EL (cell line): ENCODE measurements at places on chromosomes 16 and 17.
A peak's percentile ranks its signal among the peaks of the same experiment; 100 is the strongest.

DNA sequence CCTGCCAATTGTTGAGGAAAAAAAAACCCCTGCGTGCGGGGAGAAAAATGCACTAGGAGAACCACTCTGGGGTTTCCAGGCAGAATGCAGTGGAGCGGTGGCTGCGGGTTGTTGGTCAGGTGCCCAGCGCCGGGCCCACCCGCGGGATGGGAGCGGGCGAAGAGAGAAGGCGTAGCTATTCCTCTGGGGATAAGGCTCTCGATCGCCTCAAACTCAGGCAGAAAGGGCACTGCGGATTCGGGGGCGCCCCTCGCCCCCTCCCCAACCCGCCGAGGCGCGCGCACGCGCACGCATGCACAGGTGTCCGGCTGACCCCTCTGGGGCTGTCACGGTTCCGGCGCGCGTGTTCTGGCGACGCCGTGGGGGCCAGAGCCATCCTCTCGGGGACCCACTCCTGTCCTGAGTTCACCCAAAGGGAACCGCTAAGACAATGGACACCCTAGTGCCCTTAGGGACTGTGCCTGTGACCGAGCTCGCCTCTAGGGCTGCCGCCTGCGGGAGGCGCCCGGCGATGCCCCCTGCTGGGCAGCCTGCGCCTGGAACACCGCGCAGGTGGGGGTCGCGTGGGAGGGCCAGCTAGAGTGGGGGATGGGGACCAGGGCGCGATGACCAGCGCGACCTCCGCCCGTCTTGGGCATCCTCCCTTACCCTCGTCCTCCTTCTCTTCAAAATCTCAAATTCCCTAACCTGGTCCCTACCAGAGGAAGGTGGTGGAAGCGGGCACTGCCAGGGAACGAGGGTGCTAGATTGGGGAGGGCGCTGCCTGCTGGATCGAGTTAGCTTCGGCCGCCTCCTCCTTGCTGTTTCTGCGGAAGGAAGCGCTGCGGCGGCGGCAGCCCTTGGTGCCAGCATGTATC lies 14.4 kb upstream of the CBX8 start:
- DNase-seq, result peak; percentile 26

GRCh38 chr16:54931120-54932014 lies 702 bp downstream of the IRX5 start:
- peak; percentile 49 for DNase-seq

- no peak for DNase-seq
These were observed 4.1 kb upstream of the CD2BP2 start for GRCh38 chr16:30358990-30359870.

GRCh38 chr17:31428111-31428510 lies 36.6 kb downstream of the RAB11FIP4 start:
- no peak for DNase-seq

GRCh38 chr17:6567528-6568183 lies 11.3 kb upstream of the PITPNM3 start:
- no peak for DNase-seq

DNA sequence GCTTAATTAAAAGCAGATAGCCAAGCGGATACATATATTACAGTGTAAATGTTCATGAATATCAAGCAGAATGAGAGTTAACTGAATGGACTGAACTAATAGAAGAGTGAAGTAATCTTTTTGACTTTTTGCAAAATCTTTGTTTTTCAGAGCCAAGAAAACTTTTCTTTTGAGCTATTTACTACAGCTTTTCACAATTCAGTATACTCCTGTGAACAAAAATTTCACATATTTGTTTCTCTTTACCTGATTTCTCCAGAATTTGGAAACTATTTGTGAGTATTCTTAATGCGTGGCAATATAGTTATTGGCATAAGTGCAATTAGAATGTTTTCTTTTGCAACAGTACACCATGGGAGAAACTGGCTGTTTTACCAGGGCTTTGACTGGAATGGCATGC lies 9.1 kb upstream of the DUXB start:
- no peak for DNase-seq

- peak; percentile 71 for DNase-seq
These were observed 14.5 kb upstream of the TMC7 start for GRCh38 chr16:18969050-18969854.

DNA sequence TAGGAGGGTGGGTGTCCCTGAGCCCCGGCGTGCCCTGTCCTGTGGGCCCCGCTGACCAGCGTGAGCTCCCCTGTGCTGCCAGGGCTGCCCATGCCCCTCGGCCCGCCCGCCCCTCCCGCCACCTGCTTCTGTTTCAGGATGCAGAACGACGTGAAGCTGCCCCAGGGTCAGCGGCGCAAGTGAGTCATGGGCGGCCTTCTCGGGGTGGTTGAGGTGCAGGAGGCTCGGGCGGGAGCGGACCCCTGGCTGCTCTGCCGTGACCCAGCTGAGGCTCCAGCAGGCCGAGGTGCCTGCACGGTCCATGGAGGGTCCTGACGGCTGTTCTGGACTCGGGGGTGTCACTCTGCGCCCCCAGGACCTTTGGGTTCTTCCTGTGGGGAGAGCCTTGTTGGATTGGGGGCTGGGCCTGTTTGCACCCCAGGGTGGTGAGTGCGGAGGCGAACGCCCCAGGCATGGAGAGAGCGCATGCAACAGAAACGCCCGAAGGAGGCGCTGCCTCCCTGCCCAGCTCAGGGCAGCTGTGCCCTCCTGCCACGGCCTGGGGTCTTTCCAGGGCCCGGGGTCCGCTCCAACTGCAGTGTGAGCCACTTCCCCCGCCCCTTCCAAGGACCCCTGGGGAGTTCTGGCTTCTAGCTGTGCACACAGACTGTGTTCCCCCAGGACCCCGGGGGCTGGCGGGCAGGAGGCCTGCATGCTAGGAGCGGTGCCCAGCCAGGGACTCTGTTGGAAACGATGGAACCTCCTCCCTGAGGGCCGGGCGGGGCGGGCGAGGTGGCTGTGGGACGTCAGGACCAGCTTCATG lies 4.0 kb downstream of the SLC25A10 start:
- DNase-seq, result no peak

DNA sequence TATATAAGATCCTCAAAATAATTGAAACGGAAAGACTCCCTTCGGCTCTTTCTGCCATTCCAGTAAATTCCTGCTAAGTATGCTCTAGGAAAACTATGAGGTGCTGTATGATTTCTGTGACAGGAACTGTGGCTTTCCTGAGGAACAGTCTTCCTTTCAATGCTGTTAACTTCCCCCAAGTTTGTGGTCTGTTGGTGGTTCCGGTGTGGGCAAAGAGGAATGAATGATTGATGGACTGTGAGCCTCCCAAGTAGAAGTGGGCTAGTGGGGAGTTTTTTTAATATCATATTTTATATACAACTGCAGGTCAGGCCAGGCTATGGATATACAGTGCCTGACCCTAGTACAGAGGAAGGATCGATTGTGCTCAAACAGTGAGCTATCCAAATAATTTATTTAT lies 560.7 kb upstream of the RBFOX1 start:
- no peak for DNase-seq

- no peak for DNase-seq
These were observed 14.4 kb downstream of the WSCD1 start for GRCh38 chr17:6084311-6085161.

DNA sequence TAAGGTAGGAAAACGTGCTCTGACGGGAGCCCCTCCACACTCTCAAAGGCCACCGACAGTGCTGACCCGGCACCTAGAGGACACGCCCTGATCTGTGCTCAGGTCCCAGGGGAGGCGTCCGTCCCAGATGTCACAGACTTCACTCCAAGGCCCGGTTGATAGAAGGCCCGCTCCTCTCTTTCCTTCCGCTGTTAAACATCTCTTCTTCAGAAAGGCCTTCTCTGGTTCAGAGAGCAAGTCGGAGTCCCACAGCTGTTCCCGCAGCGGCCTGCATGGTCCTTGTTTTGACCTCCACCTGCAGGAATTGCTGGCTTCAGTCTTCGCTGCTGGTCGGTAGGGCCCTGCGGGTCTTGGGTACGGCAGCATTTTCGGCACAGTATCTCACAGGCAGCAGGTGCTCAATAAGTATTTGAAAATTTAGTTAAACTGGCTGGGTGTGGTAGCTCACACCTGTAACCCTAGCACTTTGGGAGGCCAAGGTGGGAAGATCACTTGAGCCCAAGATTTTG lies 88.5 kb downstream of the MRC2 start:
- DNase-seq, result no peak

- DNase-seq, result no peak
These were observed 21.4 kb upstream of the SPACA3 start for GRCh38 chr17:32970281-32970680.

- no peak for DNase-seq
These were observed 278.9 kb upstream of the TNRC6C start for GRCh38 chr17:77679589-77679988.

- DNase-seq, result no peak
These were observed 56.1 kb downstream of the CRISPLD2 start for GRCh38 chr16:84875846-84876245.
